Panc1 (cell line): ENCODE measurements at places on chromosomes 3 and 15. TPM values are rescaled to one million over a fixed set of nuclear protein-coding genes. Genes with fewer than 3 reads are reported as not detected.

- DNase-seq, result no peak
Observed at GRCh38 chr3:36542186-36542585, 161.9 kb downstream of the STAC start.

GRCh38 chr15:100934166-100934565, 15.0 kb downstream of the LRRK1 start:
- DNase-seq, result no peak

DNA sequence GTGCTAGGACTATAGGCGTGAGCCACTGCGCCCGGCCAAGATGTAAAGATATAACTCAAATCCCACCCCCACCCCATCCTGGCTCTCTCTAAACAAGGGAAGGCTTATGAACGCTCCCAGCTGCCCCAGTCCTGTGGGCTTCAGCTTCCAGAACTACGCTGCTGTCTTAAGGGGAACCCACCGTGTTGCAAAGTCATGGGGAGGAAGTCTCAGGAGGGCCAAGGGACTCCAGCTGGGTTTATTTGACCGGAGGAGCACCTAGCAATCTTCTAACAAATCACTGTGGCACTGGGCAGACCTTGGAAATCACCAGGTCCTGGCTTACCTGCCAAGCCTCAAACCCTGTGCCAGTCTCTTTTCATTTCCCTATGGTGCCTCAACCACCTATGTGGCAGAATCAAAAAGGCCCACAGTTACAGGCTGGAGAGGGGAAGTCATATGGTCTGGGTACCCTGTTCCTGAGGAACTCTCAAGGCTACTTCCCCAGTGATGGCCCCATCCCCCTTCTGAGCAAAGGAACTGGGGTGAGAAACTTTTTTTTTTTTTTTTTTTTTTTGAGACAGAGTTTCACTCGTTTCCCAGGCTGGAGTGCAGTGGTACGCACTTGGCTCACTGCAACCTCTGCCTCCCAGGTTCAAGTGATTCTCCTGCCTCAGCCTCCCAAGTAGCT, 83.4 kb downstream of the RBPMS2 start:
- no peak for DNase-seq

- DNase-seq, result no peak
Observed at GRCh38 chr15:36755341-36756000, 176.0 kb downstream of the CDIN1 start.

- no peak for DNase-seq
Observed at GRCh38 chr3:132071043-132071442, 36.2 kb upstream of the CPNE4 start.

The ISLR gene
- 0.28 TPM for total RNA-seq

The SYNM gene
- 38.9 TPM for total RNA-seq
